Nucleus accumbens (tissue), 56 donors: ENCODE measurements at places on chromosomes 3 and 15.

- DNase-seq = peak; percentile 28
These were observed 907 bp downstream of the PLXNA1 start for GRCh38 chr3:126983653-126984390.

- no peak for DNase-seq
These were observed 139.6 kb upstream of the ADAMTS9 start for GRCh38 chr3:64827431-64827830.

DNA sequence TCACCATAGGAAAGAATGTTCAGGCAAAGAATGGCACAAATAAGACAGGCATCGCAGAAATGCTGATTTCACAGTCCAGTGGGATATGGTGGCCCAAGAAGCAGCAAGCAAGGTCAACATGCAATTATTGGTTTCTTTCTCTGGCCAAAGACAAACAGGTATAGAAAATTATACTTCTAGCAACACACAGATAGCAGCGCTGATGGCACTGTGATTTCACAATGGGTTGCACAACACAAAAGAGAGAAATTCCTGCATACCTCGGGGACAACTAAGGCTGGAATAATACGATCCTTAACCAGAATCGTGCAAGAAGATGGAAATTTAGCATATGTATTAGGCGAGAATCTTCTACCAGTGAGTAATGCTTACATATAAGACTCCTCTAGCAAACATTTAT, 76.3 kb upstream of the NR2F2 start:
- no peak for DNase-seq

GRCh38 chr3:70308760-70309159, 3.7 kb downstream of the MDFIC2 start:
- peak; percentile 0 for DNase-seq

GRCh38 chr3:139655909-139656595, 21.7 kb downstream of the NMNAT3 start:
- no peak for DNase-seq

GRCh38 chr3:14487086-14487485, 53.1 kb downstream of the GRIP2 start:
- DNase-seq = no peak
